ENCODE measurements at places on chromosomes 12 and 14. TPM values are rescaled to one million over a fixed set of nuclear protein-coding genes. Genes with fewer than 3 reads are reported as not detected.

DNA sequence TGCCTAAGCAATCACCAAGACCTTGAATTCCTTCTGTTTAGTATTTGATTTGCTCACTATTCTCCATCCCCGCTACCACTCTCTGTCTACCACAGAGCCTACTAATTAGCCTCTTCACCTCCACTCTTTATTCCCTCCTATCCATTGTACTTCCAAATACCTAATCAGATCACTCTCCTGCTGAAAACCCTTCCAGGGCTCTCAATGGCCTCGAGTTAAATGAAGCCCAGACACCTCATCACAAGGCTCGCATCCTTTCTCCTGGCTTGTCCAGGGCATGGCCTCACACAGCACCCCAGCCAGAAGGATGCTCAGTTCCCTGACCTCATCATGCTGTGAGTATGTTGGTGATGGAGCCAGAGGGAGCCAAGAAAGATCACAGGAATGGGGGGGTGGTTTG is 71.4 kb upstream of the PRMT8 start:
- no peak for DNase-seq

DNA sequence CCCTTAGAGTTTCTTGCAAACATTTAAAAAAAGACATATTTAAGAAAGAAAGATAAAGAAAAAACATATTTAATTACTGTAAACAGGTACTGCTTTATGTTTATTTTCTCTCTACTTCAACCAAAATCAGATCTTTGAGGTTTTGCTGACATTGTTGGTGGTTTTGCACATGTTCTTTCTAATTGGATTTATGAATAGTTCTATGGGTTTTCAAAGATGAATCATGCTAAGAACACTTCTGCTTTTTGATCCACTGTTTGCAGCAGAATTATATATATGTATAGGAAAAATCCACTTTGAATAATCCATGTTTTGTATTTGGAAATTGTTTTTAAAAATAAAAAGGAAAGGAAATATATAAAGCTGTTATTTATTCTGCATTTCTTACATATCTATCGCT is 78.4 kb downstream of the FRMD6 start:
- DNase-seq: no peak

- DNase-seq: no peak
Measured at GRCh38 chr12:24770821-24771220, 178.1 kb downstream of the BCAT1 start.

DRAM1 gene
- 5.6 TPM for total RNA-seq

MBD6 gene
- 6.3 TPM for total RNA-seq

LMNTD1 gene
- not detected for total RNA-seq

GZMB gene
- total RNA-seq: not detected

CLEC7A gene
- not detected for total RNA-seq
